ENCODE measurements at places on chromosomes 12 and 14.

- DNase-seq: no peak
These were observed 2.8 kb downstream of the TBX5 start for GRCh38 chr12:114403011-114403689.

DNA sequence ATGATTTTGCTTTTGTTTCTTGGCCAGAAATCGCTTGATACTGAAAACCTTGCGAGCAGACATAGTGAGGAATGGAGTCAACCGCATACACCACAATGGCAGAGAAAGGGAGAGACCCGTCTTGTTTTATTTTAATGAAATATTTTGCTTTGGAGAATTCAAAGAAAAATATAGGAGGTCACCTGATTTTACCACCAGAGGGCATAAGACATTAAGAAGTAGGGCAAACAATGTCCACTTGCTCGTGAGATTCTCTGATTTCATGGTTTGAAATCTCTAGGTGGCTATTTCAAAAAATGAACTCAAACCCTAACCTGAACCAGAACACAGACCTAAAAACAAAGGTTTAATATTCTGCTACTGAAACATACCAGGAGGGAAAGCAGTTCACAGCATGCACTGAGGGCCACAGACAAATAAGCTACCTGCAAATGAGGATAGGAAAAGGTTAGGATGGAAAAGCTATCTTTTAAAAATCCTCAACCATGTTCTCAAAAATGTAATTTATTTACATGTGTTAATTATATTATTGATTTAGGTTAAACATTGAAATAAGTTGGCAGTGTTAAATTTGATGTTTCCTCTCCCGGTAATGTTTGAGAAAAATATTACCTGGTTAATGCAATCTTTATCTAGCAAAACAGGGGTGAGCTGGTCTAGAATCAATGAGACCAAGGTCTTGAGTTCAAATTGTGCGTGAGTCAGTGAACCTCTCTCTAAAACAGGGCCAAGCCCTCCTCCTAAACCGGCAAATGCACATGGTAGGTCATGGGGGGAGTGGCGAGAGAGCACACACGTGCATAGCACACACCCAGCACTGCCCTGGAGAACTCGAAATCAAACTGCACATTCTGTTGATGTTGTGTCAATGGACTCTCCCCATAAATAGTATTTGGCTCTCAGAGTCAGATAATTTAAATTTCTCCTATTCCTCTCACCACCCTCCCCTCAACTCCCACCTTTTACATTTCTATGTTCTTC is 12.5 kb downstream of the IFNG-AS1 start:
- DNase-seq: no peak

GRCh38 chr12:5078423-5078822 is 34.7 kb downstream of the KCNA5 start:
- no peak for DNase-seq

DNA sequence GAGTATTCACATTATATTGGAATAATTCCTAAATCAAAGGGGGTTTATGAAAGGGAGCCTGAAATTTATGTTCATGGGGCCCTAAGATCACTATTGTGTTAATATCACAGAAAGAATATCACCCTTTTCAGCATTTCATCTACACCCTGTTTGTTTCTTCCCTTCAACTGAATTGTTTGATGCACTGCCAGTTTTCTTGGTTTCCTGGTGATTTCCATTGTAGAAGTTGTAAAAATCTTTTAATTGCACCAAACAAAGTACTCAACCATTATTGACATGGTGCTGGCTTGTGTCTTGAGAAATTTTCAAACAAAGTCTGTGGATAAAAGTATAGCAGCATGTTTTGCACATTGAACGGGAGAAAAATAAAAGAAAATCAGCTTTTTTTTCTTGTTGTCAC is 154.8 kb upstream of the PRKD1 start:
- no peak for DNase-seq

- peak; percentile 59 for DNase-seq
These were observed 71.3 kb downstream of the CRACR2A start for GRCh38 chr12:3681595-3682061.

GRCh38 chr12:62640910-62641448 is 174.4 kb downstream of the MON2 start:
- DNase-seq: no peak

- DNase-seq: no peak
These were observed 27.8 kb upstream of the NEDD1 start for GRCh38 chr12:96879301-96879700.

DNA sequence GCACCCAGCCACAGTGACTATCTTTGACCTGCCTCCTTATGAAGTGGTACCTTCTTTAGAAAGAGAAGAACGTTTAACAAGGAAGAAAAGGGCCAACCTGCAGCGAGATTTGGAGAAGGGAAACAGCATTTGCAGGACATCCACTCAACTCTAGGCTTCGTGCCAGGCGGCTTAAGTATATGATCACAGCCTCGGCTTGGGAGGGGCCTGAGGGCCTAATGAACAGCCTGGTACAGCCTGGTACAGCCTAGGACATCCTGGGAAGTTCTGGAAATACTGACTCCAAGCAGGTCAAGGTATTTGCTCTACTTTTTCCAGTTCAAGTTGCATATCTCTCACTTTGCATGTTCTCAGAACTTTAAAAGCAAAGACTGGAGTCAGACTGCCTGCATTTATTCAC is 16.1 kb downstream of the HCAR2 start:
- no peak for DNase-seq

DNA sequence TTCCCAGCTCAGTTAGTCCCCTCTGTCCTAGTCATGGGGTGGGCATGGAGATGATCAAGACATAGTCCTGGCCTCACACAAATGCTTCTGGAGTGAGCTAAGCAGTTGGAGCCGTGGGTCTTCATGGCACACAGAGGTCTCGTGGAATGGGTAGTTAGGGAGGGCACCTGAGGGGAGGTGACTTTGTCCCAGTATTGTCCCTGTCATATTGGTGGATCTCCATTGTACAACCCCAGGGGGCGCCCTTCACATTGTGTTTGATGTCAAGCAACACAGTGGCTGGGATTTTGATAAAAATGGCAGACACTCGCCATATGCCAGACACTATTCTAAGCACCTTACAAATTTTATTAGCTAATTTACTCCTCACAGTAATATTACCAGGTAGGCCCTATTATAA is 175.4 kb upstream of the LHX5 start:
- no peak for DNase-seq

GRCh38 chr14:55340482-55340881 is 69.3 kb downstream of the FBXO34 start:
- no peak for DNase-seq

- DNase-seq: no peak
These were observed 15.5 kb downstream of the REM2 start for GRCh38 chr14:22898302-22899090.

DNA sequence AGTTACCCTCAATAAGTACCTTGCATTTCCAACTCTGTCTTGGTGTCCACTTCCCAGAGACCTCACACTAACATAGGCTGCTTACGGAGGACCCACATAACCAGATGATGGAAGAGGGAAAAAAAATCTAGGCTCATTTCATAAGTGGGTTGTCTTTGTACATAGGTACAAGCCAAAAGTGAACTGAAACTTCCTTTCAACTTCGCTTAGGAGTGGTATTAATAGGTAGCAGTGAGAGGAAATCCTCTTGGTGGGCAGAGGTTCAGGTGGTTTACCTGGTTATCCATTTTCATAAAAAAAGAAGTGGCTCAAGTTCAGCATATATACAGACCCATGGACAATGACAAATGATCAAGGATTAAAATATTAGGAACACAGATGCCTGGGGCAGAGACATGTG is 35.8 kb upstream of the RNU6-7 start:
- DNase-seq: no peak

GRCh38 chr12:40016980-40017379 is 88.9 kb downstream of the SLC2A13 start:
- no peak for DNase-seq
